SHP77 treated with DMSO at 0.1 percent for 48 hours (cell line): ENCODE measurements at places on chromosomes 2 and 18.

DNA sequence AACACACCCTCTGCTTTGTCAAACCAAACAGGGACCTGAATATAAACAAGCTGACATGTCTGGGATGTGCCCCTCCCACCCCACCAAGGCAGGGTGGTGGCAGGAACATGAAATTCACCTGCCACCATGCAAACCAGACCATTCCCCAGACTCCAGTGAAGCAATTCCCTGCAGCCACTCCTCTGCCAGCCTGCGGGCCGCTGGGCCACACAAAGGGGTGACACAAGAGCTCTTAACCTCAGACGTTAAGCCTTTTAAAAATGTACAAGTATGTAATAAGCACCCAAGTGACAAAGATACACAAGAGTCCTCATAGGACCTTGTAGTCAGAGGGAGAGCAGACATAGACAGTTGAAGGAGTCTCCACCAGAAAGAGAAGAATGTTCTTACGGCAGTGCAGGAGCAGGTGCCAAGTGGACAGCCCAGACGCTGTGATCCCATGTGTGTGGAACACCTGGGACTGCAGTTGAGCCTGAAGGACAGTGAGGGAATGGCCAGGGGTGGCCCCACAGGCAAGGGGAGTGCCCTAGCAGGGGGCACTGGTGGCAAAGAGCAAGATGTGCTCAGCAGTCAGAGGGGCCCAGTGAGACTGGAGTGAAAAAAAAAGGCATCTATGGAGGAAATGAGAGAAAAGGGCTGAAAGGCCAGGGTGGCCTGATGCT, 36.9 kb downstream of the CRACDL start:
- peak; percentile 9 for DNase-seq

- peak; percentile 8 for DNase-seq
Observed at GRCh38 chr2:155310589-155310988, 612.1 kb downstream of the KCNJ3 start.

DNA sequence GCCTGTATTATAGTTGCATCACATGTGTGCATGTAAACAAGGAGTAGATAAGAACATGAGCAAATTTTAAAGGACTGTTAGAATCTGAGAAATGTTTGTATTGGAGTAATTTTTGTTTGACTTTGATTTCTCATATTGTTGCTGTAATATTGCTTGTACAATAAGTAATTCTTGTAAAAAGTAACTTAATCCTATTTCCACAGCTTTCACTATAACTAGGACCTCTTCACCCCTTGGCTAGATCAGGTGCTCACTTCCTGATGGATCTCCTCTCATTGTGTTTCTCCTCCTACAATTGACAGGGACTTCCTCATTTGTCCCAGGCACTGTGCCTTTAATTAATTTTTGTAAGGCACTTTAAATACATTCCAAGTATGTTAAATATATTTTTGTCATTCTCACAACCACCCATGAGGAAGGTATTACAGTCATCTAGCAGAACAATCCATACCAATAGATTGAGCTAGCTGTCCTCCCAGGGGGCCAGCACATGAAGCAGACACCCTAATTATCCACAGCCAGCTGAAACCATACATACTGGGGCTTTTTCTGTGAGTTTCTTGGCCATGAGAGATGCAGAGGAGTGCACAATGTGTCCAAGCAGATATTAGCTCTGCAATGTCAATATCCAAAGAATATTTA, 359.5 kb upstream of the ACVR2A start:
- no peak for DNase-seq

DNA sequence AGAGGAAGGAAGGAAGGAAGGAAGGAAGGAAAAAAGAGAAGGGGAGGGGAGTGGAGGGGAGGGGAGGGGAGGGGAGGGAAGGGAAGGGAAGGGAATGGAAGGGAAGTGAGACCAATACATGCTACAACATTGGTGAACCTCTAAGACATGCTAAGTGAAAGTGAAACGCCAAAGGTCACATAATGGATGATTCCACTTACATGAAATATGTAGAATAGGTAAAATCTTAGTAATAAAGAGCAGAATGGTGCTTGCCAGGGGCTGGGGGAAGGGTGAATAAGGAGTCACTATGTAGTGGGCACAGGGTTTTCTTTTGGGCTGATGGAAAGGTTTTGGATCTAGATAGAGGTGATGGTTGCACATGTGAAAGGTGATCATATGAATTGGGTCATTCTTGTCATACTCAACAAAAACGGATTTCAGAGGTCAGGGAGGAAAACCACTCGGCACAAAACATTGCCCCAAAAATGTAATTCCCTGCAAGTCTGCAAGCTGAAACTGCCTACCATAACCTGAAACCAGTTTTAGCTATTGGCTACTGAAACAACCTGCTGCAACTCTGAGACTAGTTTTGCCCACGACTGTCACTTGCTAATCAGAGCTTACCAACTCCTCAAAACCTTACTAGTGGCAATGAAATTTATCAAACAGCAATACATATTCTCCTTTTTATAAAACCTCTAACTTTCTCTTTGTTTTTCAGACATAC, 59.2 kb downstream of the CCDC141 start:
- no peak for DNase-seq

- no peak for DNase-seq
Observed at GRCh38 chr2:23803965-23804542, 122.9 kb downstream of the ATAD2B start.

- DNase-seq = no peak
Observed at GRCh38 chr2:8565399-8566154, 116.3 kb upstream of the ID2 start.

- DNase-seq = no peak
Observed at GRCh38 chr2:168529900-168530561, 74.0 kb downstream of the CERS6 start.

DNA sequence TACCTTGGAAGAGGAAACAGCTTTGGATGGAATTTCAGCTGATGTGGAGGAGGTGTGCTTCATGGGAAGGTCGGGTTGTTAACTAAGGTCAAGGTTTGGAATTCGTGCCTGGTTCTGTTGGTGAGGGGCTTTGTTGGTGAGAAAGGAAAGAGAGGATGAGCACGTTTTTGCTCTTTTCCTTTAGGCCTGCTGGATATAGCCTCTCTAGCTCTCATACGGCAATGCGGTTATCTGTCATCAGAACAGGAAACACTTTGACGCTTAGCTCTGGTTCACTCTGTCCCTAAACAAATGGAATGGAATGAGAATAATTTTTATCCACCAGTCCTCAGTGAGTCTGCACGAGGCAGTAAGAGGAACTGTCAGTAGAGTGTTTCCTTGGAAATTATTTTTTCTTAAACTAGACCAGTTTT, 169.7 kb upstream of the NOSTRIN start:
- no peak for DNase-seq

DNA sequence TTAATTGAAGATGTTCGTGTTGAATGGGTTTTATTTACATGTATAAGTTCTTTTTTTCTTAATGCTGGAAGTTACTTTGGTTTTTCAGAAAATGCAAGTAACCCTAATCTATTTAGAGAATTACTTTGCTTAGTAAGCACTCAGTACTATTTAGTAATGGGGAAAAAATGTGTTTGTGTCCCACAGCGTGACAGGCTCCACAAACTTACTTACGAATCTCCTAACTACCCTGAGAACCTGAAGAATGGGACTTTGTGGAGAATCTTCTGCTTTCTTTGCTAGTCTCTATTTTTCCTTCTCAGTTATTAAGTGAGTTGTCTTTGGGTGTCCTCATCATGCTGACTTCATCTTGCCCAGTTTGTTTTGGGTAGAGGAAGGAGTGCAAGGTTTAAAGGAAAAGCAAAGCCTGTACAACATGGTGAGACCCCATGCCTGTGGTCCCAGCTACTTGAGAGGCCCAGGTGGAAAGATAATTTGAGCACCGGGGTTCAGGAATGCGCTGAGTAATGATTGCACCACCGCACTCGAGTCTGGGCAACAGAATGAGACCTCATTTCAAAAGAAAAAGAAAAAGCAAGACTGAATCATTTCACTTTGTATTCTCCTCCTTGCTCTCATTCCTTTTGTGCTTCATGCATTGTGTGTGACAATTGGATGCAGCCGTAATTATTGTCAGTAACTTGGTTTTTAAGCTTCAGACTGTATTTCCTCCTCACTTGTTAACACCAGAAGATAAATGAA, 10.2 kb downstream of the NEDD4L start:
- DNase-seq = no peak

DNA sequence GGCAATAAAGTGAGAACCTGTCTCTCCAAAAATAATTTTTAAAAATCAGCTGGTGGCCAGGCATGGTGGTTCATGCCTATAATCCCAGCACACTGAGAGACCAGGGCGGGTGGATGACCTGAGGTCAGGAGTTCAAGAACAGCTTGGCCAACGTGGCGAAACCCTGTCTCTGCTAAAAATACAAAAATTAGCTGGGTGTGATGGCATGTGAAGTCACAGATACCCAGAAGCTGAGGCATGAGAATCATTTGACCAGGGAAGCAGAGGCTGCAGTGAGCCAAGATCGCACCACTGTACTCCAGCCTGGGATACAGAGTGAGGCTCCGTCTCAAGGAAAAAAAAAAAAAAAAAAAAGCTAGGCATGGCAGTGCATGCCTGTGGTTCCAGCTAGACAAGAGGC, 7.4 kb upstream of the GPR75 start:
- DNase-seq = no peak

DNA sequence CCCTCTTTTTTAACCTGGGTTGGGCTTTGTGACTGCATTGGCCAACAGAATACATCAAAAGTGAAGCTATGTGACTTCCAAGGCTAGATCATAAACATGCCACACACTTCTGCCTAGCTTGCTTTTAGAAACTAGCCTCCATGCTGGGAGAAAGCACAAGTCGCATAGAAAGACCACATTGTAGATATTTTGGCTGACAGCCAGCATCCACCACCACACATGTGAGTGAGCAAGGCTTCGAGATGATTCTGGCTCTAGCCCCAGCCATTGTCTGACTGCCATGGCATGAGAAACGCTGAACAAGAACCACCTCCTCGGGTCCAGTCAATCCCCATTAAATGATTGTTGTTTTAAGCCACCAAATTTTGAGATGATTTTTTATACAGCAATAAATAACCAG, 66.8 kb upstream of the STPG4 start:
- no peak for DNase-seq
